ENCODE measurements at places on chromosomes 4 and X.

DNA sequence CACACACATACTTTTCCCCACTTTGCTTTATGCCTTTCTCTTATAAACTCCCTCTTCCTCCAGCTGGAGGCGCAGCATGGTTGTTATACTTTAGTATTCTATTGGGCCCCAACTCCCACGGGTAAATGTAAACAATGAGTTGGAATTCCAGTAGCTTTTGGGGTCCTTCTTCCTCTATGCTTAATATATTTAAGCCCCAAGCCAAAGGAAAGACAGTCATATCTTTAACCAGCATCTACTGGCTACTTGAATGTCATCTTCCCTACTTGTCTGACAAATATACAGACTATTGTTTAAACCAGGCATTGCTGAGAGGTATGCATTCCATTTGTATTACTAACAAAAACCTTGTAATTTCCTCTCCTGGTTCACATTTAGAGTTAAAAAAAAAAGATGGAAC, 72.9 kb downstream of the WDR19 start:
- DNase-seq = no peak

DNA sequence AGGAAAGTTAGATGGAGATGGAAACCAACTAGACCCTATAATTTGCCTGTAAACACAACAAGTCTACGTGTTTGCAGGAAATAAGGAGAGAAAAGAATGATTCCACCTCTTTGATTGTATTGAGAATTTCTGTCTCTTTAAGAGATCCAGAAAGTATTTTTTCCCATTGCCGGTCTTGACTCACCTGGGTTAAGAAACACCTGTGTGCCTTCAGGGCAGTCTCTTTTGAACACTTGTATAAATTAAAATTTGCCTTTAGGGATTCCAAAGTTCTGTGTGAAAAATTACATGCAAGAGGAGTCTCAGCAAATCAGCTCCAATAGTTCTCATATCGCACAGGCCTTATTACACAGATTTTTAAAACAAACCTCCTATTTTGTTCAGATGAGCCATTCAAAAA, 46.0 kb upstream of the SMAD1 start:
- no peak for DNase-seq

GRCh38 chrX:37314531-37314930, 34.6 kb upstream of the PRRG1 start:
- peak; percentile 29 for DNase-seq

GRCh38 chr4:188275686-188276085, 136.4 kb downstream of the TRIML1 start:
- no peak for DNase-seq

DNA sequence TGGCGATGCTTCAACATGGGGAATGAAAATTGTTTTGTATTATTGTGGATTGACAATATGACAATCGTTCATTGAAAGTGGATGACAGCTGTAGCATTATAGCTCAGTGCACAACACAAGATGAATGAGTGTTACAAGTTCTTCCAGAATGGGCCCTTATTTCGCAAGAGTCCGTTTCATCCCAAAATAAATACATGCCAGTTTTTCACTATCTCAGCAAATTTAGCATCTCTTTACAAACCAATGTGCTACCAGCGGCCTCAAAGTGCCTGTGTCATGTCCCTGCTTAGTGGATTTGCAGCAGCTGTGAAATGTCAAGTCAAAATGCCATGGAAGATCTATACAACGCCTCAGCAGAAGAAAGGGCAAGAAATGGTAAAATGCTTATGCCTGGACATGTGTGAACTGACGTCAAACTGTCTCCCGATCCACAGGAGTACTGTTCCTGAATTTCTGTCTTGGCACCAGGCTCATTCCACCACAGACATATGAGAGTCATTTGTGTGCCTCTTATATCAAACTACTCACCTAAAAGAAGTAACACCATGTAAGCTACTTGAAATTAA, 109.6 kb downstream of the MAML3 start:
- no peak for DNase-seq

DNA sequence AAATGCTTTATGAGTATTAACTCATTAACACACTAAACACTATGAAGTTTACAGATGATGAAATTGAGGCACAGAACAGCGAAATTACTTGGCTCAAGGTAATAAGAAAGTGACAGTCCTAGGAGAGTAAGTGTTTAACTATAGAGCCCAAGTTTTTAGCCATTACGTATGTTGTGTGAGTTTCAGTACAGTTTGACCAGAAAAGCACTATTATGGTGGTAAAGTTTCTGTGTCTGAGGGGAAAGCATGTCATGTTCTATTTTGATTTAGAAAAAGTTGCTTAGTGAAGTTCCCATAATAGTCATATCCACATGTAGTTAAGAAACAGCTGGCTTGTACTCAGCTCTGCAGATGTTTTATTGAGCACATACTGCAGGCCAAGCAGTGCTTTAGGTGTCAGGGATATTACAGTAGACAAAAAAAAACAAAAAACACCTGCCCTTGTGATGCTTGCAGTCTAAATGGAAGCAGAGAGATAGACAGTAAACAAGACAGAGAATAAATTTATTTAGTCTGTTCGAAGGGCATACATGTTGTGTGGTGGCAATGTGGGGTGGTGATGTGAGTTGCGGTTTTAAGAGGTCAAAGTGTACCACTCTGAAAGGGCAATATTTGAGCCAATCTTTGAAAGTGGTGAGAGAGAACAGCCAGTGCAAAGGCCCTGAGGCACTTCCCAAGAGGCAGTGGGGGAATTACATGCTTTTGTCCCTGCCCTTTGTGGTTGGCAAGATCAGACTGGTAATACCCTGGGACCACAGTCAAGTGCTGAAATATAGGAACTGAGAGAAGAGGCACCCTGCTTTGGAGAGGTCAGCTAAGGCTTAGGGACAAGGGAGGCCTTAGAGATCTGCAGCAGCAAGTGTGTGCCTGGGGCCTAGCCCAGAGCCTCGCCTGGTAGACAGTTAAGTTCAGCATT, 6.2 kb downstream of the TMEM131L start:
- DNase-seq = no peak

GRCh38 chrX:37367946-37368345, 18.8 kb downstream of the PRRG1 start:
- DNase-seq = no peak

DNA sequence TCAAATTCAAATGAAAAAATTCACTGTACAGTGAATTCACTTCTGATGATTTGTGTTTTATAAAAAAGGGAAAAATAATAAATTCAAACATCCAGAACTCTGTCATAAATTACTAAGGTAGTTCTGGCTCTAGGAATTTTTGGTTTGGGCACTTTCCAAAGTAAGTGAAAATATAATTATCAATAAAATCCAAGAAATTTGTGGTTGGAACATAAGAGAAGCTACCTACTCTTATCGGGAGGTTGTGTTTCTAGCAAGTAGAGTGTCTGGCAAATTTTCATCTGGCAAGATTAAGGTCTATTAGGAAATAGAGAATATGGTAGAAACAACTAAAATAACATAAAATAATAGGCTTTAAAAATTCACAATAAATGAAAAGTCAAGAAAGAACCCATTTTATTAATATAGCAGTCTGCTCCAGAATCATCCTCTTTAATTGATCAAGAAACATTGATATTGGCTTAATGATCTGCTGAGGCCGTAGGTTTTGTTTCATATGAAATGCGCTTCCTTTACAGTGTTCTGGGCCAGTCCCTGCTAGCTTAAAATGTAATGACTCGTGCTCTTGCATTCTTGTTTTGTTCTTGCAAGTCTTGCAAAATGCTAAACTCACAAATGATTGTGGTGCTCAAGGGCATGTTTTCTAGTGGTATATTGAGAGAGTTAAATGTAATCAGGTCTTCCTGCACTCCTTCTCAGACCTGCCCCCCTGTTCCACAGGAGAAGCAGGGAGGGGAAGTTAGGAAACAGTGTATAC, 331.4 kb downstream of the RAPGEF2 start:
- DNase-seq = no peak

DNA sequence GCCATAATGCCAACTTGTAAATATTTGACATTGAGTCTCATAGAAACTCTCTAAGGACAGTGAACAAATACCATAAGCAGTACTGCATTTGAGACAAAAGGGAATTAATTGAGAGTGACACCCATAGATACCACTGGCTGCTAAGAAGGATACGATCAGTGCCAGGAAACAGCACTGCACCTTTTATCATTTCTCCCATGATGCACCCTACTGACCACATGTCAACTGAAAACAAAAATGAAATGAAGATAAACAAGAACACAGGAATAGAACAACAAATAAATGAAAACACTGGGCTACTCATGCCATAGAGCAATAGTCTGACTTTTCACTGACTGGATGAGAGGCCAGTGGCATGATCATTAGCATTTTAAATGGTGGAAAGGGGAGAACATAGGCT, 270.8 kb downstream of the MAPK10 start:
- DNase-seq = no peak

DNA sequence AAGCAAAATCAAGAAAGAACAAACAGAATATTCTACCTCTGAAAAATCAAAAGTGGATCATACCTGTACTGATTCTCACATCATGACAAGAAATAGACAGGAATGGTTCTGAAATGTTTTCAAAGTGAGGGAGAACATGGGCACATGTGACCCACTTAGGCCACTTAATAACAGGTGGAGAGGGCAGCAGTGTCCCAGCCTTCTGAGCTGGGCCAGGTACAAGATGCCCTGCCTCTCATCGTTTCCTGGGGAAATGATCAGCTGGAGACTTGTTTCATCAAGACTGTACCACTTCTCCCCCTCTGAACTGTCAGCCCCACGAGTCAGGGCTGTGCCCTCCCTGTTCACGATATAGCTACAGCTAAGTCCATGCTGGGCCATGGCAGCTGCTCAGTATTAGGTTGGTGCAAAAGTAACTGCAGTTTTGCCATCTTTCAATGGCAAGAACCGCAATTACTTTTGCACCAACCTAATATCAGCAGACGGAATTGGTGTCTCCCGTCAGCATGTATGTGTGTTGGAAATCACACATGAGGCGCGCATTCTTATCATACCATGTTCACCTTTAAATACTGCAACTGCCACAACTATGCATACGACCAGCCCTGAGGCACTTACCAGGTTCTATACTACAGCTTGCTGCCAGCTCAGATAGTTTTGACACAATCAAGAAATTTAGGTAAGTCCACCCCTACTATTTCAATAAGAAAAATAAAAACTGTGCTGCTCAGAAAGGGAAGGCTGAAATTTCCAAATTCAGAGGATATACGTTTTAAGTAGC, 71.4 kb downstream of the GATB start:
- no peak for DNase-seq

DNA sequence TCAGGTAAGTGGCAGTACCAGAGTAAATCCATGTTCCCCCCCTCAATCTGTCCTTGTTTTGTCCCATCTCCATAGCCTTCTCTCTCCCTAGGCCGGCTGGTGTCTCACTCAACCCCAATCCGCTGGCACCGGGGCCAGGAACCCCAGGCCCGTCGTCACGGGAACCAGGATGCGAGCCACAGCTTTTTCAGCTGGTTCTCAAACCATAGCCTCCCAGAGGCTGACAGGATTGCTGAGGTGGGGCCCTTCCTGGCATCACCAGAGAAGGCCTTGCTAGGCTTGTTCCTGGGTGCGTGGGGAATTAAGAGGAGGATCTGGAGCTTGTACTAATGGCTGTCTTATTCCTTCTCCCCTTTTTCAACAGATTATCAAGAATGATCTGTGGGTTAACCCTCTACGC, 2.7 kb downstream of the TSPYL2 start:
- DNase-seq = peak; percentile 76

GRCh38 chrX:69556060-69557011, 52.2 kb downstream of the NALF2 start:
- DNase-seq = no peak

DNA sequence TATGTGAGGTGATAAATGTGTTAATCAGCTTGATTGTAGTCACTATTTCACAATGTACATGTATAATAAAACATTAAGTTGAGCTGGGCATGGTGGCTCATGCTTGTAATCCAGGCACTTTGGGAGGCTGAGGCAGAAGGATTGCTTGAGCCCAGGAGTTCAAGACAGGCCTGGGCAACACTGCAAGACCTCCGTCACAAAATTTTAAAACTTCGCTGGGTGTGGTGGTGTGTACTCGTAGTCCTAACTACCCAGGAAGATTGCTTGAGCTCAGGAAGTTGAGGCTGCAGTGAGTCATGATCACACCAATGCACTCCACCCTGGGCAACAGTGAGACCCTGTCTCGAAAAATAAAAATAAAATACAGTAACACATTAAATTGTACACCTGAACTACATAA, 20.1 kb downstream of the LYAR start:
- no peak for DNase-seq

GRCh38 chrX:10121787-10122186, 35.0 kb upstream of the CLCN4 start:
- DNase-seq = no peak

DNA sequence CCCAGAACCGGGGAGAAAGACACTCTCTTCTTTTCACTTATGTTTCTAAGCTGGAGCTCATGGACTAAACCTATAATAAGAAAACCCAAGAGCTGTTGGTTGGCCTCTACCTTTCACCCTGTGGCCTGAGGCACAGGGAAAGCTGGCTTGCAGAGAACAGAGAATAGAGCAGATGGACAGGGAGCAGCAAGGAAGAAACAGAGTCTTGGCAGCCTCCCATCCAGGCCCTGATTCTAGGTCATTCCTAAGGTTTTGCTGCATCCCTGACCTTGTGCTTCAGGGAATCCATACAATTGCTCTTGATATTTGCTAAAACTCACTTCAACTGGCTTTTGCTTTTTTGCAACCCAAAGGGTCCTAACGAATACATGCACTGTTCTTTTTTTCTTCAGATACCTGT, 87.8 kb downstream of the SMIM20 start:
- DNase-seq = no peak

DNA sequence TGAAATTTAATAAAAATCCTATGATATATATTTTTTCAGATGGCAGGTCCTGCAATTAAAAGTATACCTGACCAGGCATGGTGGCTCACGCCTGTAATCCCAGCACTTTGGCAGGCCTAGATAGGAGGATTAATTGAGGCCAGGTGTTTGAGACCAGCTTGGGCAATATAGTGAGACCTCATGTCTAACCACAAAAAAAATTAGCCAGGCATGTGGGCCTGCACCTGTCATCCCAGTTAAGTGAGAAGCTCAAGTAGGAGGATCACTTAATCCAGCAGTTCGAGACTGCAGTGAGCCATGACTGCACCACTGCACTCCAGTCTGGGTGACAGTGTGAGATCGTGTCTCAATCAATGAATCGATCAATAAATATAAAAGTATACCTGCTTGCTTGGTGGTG, 2.5 kb downstream of the OCIAD2 start:
- DNase-seq = no peak

DNA sequence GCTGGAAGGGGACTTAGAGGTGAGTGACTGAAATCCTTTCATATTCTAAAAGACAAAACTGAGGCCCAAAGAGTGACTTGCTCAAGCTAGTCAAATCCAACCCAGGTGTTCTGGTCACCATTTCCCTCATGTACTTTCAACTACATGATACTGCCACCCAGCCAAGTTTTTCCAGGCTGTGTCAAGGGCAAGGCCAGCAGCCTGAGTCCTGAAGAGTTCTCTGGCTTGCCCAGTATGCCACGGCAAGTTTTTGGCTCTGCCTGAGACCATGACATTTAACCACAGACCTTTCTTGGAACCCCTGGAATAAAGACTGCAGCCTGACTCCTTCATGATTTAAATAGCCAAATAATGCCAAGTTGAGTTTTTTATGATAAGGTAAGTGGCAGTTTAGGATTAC, 10.7 kb upstream of the TMEM164 start:
- DNase-seq = no peak

- DNase-seq = no peak
Observed at GRCh38 chr4:64713256-64713840, 304.1 kb upstream of the TECRL start.
